ENCODE measurements at places on chromosomes 12 and 14. TPM values are rescaled to one million over a fixed set of nuclear protein-coding genes. Genes with fewer than 3 reads are reported as not detected.

JDP2 gene
- polyA plus RNA-seq = 24.2 TPM

DIABLO gene
- 52.2 TPM for polyA plus RNA-seq

PTCSC3 gene
- not detected for polyA plus RNA-seq

CLEC4D gene
- polyA plus RNA-seq = 0.50 TPM

KCNK13 gene
- 0.08 TPM for polyA plus RNA-seq

NEUROD4 gene
- polyA plus RNA-seq = not detected

SLCO1B1 gene
- polyA plus RNA-seq = not detected

PPP1R1A gene
- 54.6 TPM for polyA plus RNA-seq

SPIC gene
- polyA plus RNA-seq = not detected

GRCh38 chr14:103384450-103385151 is 614 bp upstream of the MARK3 start:
- DNase-seq = no peak

DNA sequence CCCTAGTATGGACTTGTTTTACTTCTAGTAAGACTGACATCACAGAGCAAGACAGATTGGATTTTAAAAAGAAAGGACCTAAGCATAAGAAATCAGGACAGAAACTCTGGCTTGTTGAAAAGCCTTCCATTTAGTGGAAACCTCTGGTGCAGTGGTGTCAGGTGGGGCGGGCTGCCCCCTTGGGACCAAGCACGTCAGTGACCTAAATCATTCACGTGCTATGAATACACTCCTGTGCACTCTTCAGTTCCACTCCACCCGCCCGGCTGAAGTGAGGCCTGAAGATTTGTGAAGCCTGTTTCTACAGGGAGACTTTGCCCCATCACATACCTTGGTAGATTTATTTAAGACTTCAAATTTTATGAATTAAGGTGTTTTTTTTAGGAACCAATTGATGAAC is 58.2 kb upstream of the STRN3 start:
- DNase-seq = no peak

DNA sequence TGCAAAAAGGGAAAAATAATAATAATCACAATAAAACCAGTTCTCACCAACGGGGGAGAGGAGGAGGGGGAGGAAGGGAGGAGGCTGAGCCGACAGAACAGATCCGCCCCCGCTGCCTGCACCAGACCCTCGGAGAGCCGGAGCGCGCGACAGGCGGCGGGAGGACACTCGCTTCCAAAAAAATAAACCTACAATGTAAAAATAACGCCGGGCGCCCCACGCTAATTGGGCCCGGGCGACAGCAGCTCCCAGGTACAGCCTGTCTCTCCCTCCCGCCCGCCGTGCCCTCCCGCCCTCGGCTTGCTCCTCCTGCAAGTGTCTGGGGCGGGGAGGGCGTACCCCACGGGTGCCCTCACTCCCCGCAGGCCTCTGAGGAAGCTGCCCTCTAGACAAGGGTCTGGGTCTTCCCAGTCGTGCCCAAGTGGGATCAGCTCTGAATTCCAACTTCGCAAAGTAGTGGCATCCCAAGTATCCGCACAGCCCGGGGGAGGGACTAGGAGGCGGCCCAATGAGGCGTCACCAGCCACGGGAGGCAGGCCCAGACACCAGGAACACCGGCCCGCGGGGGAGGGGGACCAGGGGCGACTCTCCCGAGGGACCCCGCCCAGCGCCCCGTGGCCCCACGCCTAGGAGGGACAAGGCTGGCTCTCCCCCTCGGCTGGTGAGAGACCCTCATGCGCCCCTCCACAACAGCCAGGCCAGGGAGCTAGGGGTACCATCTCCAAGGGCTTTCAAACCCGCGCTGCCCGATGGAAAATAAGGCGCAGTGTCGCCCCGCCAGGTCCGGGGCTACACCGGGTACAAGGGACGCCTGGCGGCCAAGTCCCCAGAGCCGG is 1.0 kb downstream of the NCOR2 start:
- DNase-seq = no peak

DNA sequence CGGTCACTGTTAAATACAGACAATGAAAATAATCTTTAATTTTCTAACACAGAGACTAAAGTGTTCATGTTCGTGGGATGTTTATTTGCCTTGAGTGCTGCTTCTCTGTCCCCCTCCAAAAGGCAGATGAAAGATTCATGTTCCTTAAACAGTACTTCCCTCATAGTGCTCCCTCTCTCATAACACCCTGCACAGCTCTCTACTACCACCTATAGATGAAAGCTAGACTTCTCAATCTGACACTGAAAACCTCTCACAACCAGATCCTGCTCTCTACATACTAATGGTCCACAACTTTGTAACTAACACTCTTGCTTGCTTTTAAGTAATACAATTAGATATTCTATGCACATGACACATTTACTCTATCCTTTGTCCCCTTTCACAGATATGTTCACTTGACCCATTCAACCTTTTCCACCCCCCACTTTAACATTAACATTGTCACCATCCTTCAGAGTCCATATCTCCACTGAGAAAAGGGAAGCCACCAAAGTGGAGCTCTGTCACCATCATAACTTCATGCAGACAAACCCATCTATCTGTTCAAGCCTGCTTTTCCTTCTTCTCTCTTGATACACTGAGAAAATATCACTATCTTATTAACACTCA is 266.4 kb upstream of the USP15 start:
- DNase-seq = no peak

DNA sequence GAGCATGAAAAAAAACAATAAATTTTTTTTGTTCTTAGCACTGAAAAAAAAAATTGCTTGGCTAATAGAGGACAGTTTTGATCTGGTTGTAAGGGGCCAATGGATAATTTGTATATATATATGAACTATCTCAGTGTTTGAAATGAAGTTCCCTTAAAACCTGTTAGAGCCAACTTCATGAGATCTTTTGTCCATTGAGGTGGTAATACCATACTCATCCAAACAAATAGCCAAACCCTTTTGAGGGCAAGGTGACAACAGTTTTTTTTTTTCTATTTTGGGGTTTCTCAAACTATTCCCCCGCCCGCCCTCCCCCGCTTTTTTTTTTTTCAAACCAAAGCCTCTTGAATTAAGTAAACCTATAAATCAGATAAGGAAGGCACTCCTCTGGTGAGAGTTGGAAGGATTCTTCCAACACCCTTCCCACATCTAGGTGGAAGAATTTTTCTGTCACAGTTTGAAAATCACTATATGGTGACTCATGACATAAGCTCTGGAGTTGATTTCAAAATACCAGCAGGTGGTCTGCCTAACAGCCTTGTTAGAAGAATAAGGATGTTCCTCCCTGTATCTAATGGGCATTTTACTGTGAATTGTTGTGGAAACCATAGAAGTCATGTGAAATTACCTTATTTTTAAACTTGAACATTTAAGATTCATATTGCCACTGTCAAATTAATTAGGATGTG is 10.2 kb downstream of the ARHGAP5 start:
- no peak for DNase-seq

- DNase-seq = no peak
Measured at GRCh38 chr12:122473543-122474323, 27.0 kb downstream of the ZCCHC8 start.

DNA sequence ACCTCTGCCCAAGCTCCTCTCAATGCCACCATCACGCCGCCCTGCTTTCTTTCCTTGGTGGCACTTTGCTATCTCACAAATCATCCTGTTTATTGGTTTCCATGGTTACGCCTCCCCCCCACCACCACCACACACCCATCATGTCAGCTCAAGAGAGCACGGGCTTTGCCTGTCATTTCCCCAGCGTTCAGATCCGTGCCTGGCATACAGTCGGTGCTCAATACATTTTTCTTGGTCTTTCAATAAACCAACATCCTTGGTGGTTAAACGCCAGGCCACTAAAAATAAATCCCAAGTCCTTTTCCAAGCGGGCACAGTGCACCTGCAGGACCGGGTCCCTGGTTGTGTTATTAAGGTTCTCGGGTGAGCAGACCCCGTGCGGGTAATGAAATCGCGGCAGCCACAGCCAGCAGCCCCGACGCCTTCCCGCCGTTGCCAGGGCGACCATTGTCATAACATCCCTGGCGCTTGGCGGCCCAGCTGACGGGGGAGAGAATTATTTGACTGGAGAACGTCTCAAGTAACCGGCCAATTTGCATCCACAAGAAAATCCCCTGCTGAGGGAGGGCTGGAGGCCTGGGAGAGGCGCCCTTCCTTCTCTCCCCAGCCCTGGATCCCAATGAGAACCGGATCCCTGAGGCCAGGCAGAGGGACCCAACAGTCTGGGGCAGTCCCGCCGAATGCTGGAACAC is 92.9 kb downstream of the KSR2 start:
- no peak for DNase-seq

GRCh38 chr12:5846950-5847349 is 98.1 kb downstream of the ANO2 start:
- DNase-seq = no peak

DNA sequence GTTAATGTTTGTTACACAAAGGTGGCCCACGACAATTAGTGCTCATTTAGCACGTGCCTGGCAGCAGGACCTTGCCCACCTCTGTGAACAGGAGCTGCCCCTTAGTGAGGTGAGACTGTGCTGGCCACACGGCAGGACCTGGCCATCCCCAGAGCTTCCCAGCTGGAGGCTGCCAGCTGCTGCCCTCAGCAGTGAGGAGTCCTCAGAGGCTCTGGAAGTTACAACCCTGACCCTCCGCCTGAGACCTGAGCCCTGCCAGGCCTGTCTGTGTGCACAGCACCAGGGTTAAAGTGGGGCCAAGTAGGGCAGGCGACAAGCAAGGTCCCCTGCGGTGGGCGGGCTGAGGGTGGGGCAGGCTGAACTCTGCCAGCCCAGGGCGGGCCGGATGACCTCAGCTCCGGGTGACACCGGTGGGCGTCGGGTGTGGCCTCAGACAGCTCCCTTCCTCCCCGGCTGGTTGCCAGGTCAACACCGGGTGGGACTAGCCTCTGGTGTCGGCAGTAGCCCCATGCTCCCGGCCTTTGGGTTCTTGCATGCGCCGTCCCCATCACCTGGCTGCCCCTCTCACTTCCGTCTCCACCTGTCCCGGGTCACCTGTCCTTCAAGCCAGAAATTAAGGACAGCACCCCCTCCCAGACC is 9.2 kb upstream of the LBHD2 start:
- no peak for DNase-seq

DNA sequence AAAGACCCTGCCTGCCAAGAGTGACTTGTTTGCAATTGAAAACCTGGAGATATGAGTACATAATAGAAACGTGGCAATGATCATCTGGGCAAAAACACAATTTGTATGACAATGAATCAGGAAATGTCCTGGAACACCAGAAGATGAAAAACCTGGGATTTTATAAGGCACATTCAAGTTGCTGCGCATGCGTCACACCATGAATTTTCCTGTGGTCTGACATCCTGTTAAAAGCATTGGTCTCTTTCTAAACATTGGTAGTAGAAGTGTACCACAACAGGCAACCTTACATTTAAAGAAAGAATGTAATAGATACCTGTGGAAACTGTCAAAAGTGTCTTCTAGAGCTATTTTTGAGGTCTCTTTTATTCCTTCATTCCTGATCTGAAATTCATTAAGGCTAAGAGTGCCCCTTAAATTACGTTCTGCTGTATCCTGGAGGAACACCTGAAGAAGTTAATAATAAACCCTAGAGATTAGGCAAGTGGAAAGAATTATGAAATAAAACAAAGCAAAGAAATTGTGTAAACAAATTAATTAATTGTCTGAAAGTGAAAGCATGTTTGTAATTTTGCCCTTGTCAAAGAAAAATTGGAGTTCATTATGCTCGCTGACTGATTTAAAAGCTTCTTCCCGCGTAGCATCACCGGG is 676.5 kb downstream of the DIO2 start:
- DNase-seq = no peak

DNA sequence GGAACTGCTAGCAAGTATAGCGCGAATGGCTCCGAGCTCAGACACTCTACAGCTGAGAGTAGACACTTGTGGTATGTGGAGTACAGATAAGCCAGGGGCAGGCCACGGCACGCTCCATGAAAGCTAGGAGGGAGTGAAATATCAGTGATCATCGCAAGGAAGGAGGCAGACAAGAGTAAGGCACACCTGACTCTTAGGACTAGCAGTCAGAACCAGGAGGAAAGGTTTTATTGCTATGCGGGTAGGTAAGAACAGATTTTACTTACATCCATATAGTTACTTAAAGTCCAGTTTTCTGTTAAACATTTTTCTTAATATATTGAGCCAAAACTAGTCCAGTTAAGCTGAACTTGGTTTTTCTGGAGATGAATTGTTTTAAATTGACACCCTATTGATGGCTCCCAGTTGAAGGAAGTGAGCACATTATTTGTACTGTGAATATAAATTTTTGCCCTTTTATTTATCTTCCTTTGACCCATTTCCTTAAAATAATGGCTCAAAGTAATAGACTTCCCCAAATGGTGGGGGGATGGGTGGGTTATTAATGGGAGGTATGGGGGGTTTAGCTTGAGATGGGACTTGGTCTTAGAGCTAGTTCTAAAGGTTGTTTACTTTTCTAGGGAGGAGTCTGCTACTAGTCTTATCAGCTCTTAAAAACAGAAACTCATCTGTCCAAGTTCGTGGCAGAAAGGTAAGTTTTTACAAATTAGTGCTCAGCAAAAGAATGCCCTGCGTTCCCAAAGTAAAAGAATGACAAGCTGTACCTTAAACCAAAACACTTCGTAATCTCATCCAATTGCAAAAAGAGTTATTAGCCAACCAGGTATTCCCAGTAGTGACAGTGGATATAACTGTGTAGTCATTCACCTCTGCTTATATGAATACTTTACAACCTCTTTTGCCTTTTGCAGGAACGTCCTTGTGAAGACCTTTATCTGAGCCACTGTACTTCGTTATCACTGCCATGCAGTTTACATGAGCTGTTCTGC is 5.8 kb downstream of the HNRNPA1 start:
- no peak for DNase-seq

DNA sequence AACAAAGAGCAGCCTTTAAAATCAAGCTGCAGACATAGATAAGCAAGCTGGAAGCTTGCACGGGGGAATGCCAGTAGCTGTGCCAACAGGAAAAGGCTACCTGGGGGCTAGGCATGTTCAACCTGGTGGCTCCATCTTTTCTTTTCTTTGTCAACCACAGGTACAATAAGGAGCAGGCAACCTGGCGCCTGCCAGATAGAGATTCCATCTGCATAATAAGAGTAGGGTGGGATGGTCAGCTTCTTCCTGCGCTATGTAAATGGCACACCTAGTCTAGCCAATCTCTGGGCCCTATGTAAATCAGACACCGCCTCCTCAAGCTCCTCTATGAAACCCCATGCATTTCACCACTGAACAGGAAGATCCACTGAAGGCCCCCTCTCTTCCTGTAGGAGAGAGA is 87.4 kb upstream of the PKP2 start:
- no peak for DNase-seq

- no peak for DNase-seq
Measured at GRCh38 chr12:103399986-103400385, 95.8 kb downstream of the C12orf42 start.

GRCh38 chr12:5391653-5392052 is 40.3 kb upstream of the NTF3 start:
- no peak for DNase-seq

GRCh38 chr12:71303199-71303598 is 136.4 kb upstream of the LGR5 start:
- no peak for DNase-seq

All from left renal pelvis (tissue), 4 donors.